ENCODE measurements at places on chromosomes 2 and 18.
A peak's percentile ranks its signal among the peaks of the same experiment; 100 is the strongest.

DNA sequence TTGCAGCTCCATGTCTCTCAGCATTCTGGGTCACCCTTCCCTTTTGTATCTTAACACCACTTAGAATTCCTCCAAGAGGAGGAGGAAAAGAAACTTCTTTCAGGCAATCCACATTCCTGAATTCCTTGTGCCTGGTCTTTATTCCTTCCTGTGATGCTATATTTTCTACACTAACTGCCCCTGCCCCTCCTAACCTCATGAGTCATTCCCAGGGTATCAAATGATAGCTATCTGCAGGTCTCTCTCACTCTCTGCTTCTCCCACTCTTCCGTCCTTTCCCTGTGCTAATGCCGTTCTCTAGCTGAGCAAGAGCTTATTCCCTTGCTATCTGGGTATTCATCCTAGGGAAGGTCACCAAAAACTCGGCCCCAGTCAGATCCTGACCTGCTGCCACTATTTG, 395.0 kb upstream of the TCF4 start:
- no peak for DNase-seq

DNA sequence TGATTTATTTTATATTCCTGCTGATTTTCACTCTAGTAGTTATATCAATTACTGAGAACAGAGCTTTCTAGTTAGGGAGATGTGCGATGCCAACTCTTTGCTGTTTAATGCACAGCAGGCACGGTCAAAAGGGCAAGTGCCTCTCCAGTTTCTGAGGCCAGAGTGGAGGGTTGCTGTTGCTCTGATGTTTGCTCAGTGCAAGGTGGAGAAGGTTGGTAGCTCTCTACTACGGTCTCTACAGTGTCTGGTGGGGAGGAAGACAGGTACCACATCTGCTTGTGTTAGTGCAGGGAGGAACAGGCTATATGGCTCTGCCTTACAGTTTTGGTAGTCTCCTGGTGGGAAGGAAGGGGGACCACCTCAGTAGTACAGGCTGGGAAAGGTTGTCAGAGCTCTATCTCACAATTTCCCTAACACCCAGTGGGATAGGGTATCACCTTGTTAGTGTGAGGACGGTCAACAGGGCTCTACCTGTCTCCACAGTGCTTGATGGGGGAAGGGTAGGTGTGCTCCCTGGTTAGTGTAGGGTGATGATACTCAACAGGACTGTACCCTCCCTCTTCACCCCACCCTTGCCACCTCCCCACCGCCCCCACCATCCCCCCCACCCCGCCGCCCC, 85.9 kb downstream of the FANCL start:
- no peak for DNase-seq

GRCh38 chr2:10132596-10132995, 10.1 kb downstream of the RRM2 start:
- DNase-seq = peak; percentile 69

GRCh38 chr18:11983592-11983991, 2.3 kb downstream of the IMPA2 start:
- no peak for DNase-seq

Data from renal cortical epithelial cell (primary cell).